ENCODE measurements at places on chromosomes 16 and 17. TPM values are rescaled to one million over a fixed set of nuclear protein-coding genes. Genes with fewer than 3 reads are reported as not detected.

TBC1D3E gene
- not detected for total RNA-seq

COPS3 gene
- total RNA-seq, result 80.4 TPM

GAST gene
- total RNA-seq, result not detected

CALB2 gene
- total RNA-seq, result not detected

TMEM238L gene
- total RNA-seq, result not detected

STAT5B gene
- total RNA-seq, result 25.2 TPM

MAF gene
- total RNA-seq, result 39.0 TPM

KRTAP4-3 gene
- total RNA-seq, result not detected

PIMREG gene
- 21.7 TPM for total RNA-seq

USP31 gene
- total RNA-seq, result 15.0 TPM

TOX3 gene
- not detected for total RNA-seq
